ENCODE measurements at places on chromosomes 7 and 10. TPM values are rescaled to one million over a fixed set of nuclear protein-coding genes. Genes with fewer than 3 reads are reported as not detected.

The LIPJ gene
- 0.14 TPM for total RNA-seq

The MAT1A gene
- 6.5 TPM for total RNA-seq

The CDC14C gene
- total RNA-seq, result 0.54 TPM

The CPN1 gene
- not detected for total RNA-seq

The SUV39H2 gene
- total RNA-seq, result 59.1 TPM

The GPR26 gene
- 0.07 TPM for total RNA-seq

The SORCS1 gene
- 8.9 TPM for total RNA-seq

The TSPAN12 gene
- 14.7 TPM for total RNA-seq

The TUBGCP2 gene
- total RNA-seq, result 67.7 TPM

The SNCG gene
- total RNA-seq, result 4.0 TPM

The KDM7A gene
- 10.8 TPM for total RNA-seq

The UPK3BL1 gene
- 12.6 TPM for total RNA-seq

The LLCFC1 gene
- not detected for total RNA-seq

The ZNRF2 gene
- total RNA-seq, result 27.0 TPM

The ZPBP gene
- total RNA-seq, result not detected

The SPDYE2 gene
- not detected for total RNA-seq

The AGMO gene
- total RNA-seq, result 0.42 TPM

The HABP2 gene
- total RNA-seq, result not detected

The TMEM213 gene
- not detected for total RNA-seq

The AASS gene
- total RNA-seq, result 789 TPM

The OGDHL gene
- total RNA-seq, result 15.5 TPM

The UTF1 gene
- 12.2 TPM for total RNA-seq

The PTN gene
- total RNA-seq, result 20.1 TPM

The HOXA4 gene
- not detected for total RNA-seq

The H2AZ2 gene
- total RNA-seq, result 215 TPM

The MKX gene
- 1.6 TPM for total RNA-seq

The AKR1B15 gene
- total RNA-seq, result not detected
